Inflammatory macrophage treated with lipopolysaccharide for 4 hours (primary cell): ENCODE measurements at places on chromosomes 1 and 21.

DNA sequence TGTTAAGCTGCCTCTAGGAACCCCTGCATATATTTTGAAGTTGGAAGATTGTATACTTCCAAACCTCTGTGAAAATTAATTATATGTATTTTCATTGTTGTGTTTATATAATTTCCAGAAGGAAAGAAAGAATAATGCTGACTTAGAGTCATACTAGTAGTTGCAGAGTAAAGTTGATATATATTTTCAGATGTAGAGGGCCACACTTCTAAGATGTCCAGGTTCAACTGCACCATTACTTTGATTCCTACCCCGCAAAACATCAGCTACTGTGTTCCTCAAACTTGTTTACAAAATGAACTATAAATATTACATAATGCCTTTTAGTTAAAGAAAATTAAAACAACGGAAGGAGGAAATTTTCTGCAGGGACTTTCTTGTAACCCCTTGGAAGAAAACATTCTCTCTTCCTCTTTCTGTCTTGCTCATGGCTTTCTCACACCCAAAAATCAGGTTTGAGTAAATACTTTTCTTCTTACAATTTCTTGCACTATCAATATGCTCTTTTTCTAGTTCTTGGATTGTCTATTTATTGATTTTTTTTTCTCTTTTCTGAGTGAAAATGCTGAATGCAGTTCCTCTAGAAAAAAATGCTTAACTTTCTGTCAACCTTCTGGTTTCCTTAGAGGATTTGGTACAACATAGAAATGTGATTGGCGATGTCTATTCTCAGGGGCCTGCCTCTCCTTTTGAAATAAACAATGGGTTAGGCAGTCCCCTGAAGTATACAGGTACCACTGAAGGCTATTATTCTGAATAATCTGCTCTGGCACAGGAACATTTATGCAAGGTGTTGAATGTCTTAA is 867.8 kb downstream of the TTLL7 start:
- no peak for DNase-seq

GRCh38 chr21:46028573-46029091 is 47.1 kb downstream of the COL6A1 start:
- DNase-seq: no peak

DNA sequence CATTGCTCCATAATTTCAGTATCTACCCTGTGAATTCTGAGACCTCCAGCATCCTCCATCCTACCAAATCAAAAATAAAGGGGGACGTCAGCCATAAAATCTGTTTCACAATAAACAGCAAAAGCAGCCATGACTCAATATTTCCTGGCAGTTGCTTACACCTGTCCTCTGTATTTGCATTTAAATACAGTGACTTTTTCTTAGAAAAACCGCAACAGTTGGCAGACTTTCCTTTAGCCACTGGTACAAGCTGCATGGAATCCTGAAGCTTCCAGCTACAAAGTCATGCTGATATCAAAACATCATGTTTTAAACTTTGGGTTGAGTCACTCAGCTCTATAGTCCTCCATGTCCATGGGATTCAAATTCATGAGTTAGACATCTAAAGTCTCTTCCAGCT is 278.0 kb upstream of the KAZN start:
- no peak for DNase-seq

- no peak for DNase-seq
These were observed 42.6 kb downstream of the PCSK9 start for GRCh38 chr1:55081905-55082296.

DNA sequence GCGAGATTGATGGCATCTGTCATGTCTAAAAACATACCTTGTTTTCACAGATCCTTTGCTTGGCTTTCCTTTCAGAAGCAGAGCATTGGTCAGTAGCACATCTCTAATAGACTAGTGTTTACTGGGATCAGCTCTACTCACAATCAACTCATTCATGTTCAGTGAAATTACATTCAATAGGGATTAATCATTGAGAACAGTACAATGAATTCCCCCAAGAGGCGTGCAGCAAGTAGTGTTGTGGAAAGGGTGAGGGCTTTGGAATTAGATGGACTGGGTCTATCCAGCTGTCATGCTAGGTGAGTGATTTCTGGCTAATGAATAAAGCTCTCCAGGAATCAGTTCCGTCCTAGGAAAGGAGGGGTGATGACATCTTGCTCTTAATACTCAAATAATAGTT is 155.2 kb upstream of the COA6 start:
- no peak for DNase-seq

DNA sequence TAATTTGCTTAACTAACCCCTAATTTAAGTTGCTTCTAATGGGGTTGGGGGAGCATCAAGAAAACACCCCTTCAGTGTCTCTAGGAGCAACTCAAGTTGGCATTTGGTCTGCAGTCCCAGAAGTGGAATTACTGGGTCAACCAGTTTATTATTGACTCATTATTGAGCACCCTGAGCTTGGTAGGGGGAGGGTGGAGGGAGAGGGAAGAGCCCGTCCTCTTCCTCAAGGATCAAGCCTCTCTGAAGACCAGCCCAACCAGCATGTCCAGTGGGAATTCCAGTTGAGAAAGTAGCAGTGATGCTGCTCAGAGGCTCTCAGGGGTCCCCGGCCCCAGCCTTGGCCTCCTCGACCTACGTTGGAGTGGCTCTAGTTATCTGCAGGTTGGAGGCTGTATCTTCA is 2.1 kb upstream of the PLA2G2F start:
- DNase-seq: no peak

- DNase-seq: no peak
These were observed 111.9 kb upstream of the C1orf105 start for GRCh38 chr1:172308577-172308976.

GRCh38 chr1:55716610-55717009 is 501.4 kb upstream of the USP24 start:
- no peak for DNase-seq

GRCh38 chr1:32474954-32475353 is 10.1 kb downstream of the ZBTB8B start:
- DNase-seq: no peak

DNA sequence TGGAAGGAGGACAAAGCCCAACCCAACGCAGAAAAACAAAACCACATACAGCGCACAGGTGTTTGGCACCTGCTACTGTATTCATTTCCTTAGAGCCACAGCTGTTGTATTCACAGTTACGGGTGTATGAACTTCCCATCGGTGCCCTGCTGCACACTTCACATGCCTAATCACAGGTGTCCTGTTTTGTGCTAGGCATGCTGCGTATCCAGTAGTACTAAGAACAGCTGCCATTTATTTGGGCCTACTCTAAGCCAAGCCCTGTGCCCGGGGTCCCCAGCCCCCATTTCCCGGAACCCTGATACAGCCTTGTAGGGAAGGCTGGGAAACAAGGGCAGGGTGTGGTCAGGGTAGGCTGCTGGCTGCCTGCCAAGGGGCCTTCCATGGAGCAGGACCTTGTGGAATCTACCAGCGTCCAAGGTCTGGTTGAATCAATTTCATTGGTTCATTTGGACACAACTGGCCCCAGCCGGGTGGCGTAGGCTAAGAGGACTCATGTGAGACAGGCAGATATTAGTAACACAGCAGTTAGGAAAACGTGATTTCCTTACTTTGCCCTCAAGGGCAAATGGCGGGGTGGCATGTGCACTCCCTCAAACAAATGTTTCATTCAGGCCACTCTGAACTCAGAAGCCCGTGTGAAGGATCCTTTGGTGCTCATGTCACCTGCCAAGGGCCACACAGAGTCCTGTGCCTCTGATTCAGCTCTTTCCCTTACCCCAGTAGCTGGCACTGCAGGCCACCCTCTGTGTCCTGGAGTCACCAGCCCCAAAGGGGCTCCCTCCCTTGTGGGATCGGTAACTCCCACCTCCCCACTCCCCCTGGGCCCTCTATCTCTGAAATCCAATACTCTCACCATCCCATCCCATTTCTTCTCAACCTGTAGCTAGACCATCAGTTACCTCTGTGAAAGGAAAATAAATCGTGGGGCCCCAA is 986 bp upstream of the RNF186 start:
- DNase-seq: no peak

GRCh38 chr1:55127827-55128343 is 87.3 kb downstream of the USP24 start:
- peak; percentile 52 for DNase-seq

GRCh38 chr1:109351457-109351856 is 44.6 kb upstream of the MYBPHL start:
- no peak for DNase-seq

DNA sequence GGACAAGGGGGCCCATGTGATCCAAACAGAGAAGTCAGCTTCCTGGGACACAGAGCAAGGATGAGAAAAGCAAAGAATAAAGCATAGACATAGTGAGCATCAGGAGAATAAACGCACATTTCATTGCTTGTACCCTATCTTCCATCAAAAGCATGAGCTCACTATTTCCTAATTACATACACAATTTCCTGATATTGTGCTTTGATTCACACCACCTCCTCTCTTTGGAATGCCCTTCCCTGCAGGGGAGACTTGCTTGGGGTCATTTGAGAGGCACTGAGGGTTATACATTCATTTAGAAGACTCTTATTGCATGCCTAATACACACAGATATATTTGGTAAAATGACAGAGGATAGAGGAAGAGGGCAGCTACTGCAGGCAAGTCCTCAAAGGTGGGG is 185.4 kb downstream of the SEC16B start:
- DNase-seq: no peak

GRCh38 chr1:51321924-51322280 is 8.5 kb downstream of the TTC39A start:
- DNase-seq: no peak

GRCh38 chr1:203147376-203147775 is 19.9 kb downstream of the ADORA1 start:
- DNase-seq: no peak

GRCh38 chr21:36465478-36465877 is 14.4 kb downstream of the CLDN14 start:
- no peak for DNase-seq

DNA sequence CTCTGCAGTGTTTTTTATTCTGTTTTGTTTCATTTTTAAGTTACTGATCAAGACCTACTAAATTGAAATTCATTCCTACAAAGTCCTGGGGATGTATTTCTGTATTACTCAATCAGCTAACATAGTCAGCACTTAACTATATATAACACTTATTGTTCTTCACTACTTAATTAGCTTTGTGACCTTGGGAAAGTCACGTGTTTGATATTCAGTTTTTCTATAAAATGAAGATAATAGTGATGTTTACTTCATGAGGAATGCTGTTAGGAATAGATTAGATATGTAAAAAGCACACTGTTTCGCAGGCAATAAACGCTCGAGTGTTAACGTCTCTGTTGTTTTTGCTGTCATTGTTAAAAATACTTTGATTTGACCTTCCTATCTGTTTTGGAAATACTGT is 44.6 kb downstream of the CTTNBP2NL start:
- no peak for DNase-seq

- DNase-seq: no peak
These were observed 115.7 kb downstream of the MATN1 start for GRCh38 chr1:30607723-30608122.

DNA sequence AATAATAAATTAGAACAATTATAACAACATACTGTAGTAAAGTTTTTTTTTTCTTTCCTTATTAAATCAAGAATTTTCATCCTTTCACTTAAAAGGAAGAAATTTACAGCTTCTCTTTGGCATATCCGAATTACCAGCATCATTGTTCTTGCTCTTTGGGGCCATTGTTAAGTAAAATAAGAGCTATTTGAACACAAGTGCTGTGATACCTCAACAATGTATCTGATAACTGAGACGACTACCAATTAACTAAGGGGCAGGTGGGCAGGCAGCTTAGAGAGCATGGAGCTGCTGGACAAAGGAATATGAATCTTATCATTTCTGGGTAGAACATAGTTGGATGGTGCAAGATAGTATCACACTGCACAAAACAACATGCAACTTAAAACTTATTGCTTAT is 719.9 kb upstream of the TMPRSS15 start:
- no peak for DNase-seq

- no peak for DNase-seq
These were observed 379 bp downstream of the RER1 start for GRCh38 chr1:2391931-2392509.

- DNase-seq: no peak
These were observed 120.2 kb upstream of the SLC45A1 start for GRCh38 chr1:8197493-8198282.

GRCh38 chr1:53121319-53122172 is 20.9 kb downstream of the SLC1A7 start:
- DNase-seq: no peak

DNA sequence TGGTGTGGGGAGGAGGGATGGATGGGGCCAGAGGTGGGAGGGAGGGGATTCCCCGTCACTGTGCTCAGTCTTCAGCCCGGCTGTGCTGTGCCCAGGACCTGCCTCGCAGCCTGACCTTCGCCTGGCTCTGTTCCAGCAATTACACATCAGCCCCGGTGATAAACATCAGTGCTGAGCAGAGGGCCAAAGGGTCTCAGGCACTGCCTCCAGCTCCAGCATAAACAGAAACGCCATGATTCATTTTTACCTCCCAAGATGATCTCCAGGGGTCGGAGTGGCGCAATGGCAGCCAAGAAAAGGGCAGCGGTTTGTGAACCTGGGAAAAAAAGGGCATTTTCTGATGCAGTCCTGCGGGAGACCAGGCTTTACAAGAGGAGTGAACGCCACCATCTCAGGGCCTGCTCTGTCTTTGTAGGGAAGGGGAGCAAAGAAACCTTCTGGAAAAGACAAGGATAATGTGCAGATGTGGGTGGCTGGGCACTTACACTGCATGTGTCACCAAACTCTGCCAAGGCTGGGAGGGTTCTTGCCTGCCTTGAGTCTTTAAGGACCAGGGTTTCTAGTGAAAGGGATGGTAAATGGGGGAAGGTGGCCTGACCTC is 28.1 kb downstream of the SHISA4 start:
- no peak for DNase-seq

GRCh38 chr1:151143986-151144385 is 2.4 kb downstream of the SEMA6C start:
- DNase-seq: no peak

- no peak for DNase-seq
These were observed 134.5 kb downstream of the URB2 start for GRCh38 chr1:229760478-229760996.

DNA sequence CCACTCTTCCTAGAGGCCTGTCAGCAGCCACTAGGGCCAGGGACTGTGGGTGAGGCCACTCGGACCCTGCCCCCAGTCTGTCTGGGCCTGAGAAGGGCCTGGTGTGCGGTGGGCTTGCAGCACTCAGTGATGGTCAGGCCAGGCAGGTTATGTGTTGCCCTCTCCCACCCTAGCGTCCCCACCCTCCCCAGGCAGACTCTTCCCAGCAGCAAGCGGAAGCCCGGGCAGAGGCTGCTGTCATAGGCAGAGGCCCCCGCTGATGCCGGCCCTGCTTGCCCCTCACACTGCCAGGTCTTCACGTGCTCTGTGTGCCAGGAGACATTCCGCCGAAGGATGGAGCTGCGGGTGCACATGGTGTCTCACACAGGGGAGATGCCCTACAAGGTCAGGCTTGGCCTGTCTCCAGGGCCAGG is 6.6 kb downstream of the ZBTB48 start:
- no peak for DNase-seq

- no peak for DNase-seq
These were observed 3.0 kb upstream of the BATF3 start for GRCh38 chr1:212702672-212703071.

GRCh38 chr1:34500451-34500850 is 254.4 kb upstream of the GJB5 start:
- no peak for DNase-seq
